GM13977 (cell line): ENCODE measurements at places on chromosomes 11 and 22.

DNA sequence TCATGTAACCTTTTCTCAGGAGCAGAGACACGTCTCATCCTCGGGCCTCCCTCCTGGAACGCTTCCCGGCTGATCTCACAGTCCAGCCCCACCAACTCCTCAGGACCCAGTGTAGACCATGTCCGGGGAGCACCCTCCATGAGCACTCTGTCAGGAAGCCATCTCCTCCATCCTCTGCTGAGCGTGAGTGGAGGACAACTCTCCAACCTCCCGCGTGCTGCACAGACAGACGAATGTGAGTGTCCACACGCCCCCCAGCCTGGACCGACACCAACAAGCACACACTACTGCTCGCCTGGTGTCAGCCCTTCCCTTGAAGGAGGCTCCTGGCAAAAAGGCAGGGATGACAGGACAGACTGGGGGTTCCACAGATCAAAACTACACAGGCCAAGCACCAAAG is 86.6 kb downstream of the SHANK2 start:
- no peak for DNase-seq

DNA sequence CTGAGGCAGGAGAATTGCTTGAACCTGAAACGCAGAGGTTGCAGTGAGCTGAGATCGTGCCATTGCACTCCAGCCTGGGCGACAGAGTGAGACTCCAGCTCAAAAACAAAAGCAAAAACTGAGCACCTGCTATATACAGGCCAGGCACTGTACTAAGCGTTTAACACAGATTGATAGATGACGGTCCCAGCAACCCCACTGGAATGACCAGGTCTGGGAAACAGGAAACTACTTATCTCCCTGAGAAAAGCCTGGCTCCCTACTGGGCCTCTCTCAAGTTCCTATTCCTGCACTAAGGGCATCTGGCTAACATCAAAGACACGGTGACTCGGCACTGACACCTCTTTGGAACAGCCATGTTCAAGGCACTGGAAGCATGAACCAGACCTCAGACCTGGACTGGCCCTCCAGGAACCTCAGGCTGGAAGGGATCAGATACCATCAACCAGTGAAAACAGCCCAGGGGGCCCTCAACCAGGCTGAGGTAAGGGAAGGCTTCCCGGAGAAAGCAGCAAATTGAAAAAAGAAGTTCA is 16.6 kb downstream of the ARAP1 start:
- no peak for DNase-seq

DNA sequence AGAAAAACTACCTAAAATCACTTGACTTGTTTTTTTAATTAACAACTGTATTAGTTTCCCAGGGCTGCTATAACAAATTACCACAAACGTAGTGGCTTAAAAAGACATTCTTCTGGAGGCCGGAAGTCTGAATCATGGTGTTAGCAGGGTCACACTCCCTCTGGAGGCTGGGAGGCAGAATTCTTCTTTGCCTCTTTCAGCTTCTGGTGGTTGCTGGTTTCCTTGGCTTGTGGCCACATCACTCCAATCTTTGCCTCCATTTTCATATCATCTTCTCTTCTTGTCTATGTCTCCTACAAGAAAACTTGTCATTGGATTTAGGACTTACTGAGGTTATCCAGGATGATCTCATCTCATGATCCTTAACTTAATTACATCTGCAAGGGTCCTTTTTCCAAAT is 7.4 kb upstream of the INCENP start:
- DNase-seq: no peak

- no peak for DNase-seq
Measured at GRCh38 chr11:5489576-5490357, 1.3 kb downstream of the OR52D1 start.

GRCh38 chr11:82465481-82465880 is 268.2 kb downstream of the FAM181B start:
- DNase-seq: no peak

GRCh38 chr11:119130662-119131061 is 9.3 kb downstream of the HINFP start:
- no peak for DNase-seq

DNA sequence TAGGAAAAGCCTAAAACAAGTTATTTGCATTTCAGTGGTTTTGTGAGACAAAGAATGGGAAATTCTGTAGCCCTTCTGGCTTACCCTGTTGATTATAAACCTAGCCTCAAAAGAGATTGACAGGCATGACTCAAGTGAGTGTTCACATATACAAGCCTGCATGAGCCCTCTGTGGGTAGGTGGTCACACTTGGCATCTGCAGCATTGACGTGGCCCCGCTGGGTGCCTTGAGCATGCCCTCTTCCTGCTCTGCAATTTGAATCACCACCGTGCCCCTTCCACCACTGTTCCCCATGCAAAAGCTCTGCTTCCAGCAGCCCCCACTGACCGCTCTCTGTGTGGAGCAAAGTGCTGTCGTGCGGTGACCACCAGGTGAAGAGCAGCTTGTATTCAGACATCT is 21.0 kb upstream of the ADSL start:
- peak; percentile 61 for DNase-seq

DNA sequence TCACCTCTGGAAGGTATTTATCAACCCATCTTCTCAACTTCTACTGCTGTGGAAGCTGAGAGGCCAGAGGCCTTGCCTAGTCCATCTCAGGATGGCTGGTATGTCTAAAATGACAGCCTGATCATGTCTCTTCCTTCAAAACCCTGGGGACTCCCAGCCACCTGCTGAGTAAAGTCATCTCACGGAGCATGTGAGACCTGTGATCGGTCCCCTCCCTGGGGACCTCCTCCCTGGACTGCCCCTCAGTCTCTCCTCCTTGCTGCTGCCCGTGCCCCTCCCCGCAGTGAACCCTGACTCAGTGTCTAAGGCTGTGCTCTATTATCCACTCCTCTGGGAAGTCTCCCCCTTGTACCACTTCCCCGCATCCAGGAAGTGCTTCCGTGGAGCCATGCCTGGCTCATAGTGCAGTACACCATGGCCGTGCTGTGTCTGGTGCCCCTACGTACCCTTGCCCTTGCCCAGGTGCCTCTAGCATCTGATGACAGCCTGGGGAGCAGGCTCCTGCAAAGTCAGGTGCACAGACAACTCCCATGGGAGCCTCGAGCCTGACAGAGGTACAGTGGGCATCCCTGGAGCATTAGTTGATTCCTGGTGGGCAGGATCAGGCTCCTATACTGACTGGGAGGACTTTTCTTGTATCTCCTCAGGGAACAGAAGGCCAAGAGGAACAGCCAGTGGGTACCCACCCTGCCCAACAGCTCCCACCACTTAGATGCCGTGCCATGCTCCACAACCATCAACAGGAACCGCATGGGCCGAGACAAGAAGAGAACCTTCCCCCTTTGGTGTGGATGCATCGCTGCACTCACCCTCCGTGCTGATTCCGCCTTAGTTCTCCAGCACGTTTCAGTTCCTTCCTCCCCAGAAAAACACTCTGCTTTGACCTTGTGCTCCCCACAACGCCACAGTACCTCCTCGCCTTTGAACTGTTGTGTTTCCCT is 13.8 kb downstream of the SMARCB1 start:
- peak; percentile 77 for DNase-seq

DNA sequence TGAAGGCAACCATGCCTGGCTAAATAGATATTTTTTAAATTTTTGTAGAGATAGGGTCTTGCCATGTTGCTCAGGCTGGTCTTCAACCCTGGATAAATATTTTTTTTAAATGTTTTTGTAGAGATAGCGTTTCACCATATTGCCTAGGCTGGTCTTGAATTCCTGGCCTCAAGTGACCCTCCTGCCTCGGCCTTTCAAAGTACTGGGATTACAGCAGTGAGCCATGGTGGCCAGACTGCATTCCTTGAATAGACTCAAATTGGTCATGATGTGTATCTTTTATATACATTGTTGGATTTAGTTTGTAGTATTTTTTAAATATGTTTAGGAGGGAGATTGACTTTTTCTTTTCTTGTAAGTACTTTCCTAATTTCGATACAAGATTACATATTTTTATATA is 325.7 kb upstream of the C11orf87 start:
- DNase-seq: no peak

- DNase-seq: no peak
Measured at GRCh38 chr11:2091786-2092463, 47.3 kb downstream of the IGF2 start.

- no peak for DNase-seq
Measured at GRCh38 chr11:48014917-48015316, 34.6 kb downstream of the PTPRJ start.
